ENCODE measurements at places on chromosomes 6 and 20.

- DNase-seq = no peak
Observed at GRCh38 chr6:72689107-72689954, 67.5 kb downstream of the KCNQ5 start.

DNA sequence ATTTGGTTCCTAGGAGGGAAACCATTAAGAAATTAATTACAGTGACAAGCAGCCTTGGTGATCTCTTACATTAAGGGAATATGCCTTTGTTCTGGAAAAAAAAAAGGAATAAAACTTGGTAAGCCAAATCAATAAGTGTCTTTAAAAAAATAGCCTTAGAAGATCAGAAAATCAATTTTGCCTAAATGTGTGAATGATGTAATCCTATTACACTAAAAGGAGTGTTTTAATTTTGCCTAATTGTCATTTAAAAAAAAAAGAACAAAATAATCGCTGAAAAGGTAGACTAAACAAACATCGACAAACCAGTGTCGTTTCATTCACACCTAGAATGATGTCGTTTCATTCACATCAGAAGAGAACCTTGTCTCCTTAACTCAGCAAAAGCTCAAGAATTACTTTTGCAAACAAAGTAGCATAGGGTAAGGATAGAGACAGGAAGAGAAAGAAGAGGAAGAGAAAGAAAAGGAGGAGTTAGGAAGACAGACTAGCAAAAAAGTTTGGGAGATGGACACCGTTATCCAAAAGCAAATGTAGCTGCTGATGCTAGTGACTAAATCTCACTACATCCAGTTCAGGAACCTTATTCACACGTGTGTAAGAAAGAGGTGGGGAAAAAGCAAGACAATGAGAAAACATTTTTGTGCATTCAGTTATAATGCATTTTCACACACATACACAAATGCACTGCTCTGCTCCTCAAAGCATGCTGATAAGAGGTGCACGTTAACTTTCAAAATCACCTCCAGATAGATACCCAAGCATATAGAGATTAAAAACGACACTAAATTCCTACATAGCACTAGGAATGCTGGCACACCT lies 60.6 kb downstream of the HIVEP2 start:
- DNase-seq = no peak

GRCh38 chr20:1927217-1927616 lies 32.0 kb downstream of the SIRPA start:
- DNase-seq = no peak

DNA sequence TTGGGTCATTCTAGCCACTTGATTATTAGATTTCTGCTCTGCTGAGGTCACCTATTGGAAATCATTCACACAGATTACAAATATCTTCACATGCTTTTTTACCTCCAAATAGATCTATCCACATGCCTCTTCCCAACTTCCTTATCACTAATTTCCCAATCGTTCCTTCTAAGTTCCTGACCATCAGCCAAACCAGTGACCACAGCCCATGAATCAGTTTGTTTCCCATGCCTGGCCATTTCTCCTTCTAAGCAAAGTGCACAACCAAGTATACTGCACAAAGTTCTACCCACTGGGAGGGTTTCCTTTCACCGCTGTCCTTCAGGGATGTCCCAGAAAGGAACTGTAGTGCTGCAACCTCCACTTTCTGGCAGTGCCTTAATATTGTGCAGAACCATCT lies 140.5 kb upstream of the SYNDIG1 start:
- no peak for DNase-seq

DNA sequence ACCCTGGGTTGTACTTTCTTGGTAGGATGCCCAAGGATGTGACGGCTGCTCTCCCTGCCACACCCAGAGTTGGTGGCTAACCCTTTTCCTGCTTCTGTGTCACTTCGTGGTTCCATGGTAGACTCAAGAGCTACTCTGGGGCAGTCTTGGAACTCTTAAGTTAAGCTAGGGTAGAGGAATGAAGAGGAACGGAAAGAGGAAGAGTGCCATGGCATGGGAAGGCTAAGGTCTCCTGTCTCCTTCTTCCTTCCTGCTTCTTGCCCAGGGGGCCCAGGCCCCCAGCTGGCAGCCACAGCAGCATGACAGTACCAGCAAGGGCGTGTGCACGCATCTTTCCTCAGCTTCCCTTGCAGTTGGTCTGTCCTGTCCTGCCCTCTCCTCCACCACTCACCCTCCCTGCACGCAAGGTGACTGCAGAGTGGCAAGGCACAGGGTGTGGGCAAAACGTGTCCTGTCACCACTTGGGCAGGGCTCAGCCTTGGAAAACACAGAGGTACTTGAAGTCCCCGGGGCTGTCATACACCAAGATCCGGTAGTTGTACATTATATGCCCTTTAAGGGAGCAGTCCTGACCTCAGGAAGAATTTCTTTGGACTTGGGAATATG lies 39.8 kb upstream of the TGM3 start:
- no peak for DNase-seq
